Stimulated activated CD4-positive, alpha-beta T cell treated with anti-CD3 and anti-CD28 coated beads, Interleukin-2, amount 100 ng/mL, for 48 hours (primary cell): ENCODE measurements at places on chromosomes 7 and 10.

GRCh38 chr7:106405697-106406141 lies 120.9 kb upstream of the NAMPT start:
- no peak for DNase-seq

DNA sequence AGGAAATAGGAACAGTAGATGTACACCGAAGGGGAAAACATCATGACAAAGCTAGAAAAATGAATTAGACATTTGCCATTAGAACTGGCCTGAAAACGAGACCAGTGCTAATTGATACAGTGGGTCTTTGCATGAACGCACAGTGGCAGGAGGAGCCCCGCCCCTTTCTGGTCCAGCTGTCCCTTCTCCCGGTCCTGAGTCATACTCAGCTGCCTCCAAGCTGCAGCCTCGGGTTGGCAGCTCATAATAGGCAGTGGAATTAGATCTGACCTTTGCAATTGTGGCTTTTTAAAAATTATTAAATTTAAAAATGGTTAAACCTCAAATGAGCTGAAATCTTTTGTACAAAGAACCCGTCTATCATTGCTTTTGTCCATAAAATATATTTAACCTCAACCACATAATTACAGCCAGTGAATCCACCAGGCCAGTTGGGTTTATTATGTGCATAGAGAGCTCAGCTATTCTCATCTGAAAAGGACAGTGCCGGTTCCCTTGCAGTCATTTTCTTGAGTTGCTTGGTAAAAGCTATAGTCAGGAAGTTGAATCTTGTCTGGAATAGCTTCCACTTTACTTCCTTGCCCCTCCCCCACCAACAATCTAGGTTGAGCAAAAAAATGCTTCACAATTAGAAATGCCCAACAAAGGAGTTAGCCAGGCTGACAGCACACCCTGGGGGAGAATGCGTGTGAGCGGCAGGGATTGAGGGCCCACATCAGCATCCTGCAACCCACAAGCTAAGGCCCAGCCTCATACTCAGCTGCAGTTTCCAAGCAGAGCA lies 147.1 kb downstream of the BUB3 start:
- no peak for DNase-seq

DNA sequence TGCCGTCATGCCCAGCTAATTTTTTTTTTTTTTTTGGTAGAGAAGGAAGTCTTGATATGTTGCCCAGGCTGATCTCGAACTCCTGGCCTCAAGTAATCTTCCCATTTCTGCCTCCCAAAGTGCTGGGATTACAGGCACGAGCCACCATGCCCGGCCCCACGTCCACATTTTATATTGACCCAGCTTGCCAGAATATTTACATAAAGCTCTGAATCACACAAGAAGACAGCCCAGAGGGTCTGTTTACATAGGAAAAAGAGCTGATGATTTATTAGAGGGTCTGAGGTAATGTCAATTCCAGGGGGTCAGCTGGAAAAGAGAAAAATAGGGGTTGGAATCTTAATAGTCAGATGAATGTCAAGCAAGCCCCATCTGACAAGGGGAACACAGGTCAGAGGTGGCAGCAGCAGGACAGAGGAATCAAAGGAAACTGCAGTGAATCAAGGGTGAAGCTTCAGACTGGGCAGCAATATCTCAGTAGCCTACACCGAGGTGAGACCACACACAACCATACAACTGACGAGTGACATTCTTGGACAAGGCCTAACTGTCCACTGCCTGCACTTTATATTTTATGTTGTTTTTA lies 15.8 kb upstream of the SLF2 start:
- no peak for DNase-seq

DNA sequence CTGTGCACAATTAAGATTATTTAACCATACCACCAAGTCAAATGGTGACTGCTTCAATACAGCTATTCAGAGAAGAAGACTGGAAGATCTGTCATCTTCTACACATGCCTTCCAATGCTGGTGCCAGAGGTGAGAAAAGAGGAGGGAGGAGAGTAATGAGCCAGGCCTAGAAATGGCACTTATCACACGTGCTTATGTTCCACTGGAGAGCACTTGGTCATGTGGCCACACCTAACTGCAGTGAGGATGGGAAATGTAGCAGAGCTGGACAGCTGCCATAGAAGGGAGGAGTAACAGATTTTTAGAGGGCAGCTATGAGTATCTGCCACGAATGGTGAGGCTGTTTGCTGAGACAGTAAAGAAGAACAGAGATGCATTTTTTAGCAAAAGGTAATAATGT lies 77.1 kb downstream of the MPLKIP start:
- DNase-seq = no peak

DNA sequence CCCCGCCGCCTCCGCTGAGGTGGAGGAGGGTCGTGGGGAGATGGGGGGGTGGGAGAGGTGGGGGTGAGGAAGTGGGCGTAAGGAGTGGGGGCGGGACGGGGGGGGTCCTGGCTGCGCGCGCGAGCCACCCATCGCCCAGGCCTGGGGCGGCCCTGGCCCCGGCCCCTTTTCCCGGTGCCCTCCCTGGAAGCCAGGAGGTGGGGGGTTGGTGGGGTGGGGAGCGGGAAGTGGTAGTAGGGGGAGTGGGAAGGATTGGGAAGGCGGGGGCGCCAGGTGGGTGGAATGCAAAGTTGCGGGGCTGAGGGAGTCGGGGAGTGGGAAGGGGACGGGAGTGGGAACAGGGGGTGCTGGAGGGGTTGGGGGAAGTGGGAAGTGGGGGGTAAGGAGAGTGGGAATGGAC lies 319 bp upstream of the MMD2 start:
- DNase-seq = no peak

DNA sequence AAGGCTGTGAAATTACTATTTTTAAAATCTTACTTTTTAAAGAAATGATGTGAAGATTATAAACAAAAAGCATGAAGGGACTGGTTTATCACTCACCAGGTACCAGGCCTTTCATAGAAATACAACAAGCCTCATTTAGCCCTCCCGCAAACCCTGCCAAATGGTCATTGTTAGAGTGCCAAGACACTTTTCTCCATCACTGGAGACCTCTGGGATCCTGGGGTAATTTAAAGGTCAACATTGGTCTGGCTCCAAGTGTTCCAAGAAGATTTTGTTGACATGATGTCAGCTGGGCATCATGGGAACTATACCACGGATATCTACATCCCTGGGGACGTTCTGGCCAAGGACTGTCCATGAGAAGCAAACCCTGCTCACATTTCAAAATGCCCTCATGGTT lies 138.0 kb upstream of the FRMD4A start:
- no peak for DNase-seq

GRCh38 chr7:34074421-34074820 lies 169.1 kb downstream of the BMPER start:
- DNase-seq = no peak

GRCh38 chr10:131203456-131204357 lies 107.8 kb downstream of the TCERG1L start:
- no peak for DNase-seq

DNA sequence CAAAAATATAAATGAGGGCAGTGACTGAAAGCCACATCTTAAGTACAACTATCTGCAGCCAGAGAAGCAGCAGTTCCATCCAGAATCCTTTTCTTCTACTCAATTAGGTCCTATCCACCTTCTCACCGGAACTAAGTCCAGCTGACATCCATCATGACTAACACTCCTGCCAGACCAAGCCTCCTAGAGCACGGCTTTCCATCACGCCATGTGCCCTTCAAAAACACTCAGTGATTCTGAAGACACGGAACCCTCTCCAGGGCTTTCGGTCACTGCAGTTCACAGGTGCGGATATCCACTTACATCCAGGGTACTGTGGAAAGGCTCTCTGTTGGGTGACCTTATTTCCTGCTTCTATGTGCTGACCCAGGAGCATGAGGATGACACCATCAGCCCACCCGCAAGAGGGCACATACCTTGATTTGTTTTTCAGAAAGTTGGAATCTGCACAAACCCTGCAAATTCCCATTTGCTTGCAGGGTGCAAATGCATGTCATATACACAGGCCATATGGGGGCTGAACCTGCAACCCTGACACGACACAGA lies 64.3 kb downstream of the FAM171A1 start:
- no peak for DNase-seq

GRCh38 chr7:150329331-150330120 lies 6.2 kb upstream of the ACTR3C start:
- no peak for DNase-seq

GRCh38 chr7:34096198-34096651 lies 190.9 kb downstream of the BMPER start:
- no peak for DNase-seq

GRCh38 chr7:4416396-4417056 lies 265.6 kb upstream of the FOXK1 start:
- no peak for DNase-seq

DNA sequence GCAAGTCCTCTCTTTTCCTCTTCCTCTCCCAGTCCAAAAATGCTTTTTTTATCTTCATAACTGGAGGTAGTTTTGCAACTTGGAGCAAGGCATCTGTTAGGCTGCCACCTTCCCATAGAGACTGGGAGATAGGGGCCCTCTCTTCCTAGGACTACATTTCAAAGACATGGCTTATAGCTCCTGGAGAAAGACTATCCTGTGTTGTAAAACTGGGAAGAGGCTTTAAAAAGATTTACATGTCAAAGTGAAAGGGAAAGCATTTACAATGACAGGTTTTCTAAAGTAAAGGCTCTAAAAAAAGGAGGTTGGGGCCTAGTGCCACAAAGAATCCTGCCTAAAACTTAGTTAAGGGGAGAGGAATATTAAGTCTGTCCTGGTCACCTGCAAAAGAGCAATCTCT lies 82.2 kb upstream of the SEMA3E start:
- no peak for DNase-seq

DNA sequence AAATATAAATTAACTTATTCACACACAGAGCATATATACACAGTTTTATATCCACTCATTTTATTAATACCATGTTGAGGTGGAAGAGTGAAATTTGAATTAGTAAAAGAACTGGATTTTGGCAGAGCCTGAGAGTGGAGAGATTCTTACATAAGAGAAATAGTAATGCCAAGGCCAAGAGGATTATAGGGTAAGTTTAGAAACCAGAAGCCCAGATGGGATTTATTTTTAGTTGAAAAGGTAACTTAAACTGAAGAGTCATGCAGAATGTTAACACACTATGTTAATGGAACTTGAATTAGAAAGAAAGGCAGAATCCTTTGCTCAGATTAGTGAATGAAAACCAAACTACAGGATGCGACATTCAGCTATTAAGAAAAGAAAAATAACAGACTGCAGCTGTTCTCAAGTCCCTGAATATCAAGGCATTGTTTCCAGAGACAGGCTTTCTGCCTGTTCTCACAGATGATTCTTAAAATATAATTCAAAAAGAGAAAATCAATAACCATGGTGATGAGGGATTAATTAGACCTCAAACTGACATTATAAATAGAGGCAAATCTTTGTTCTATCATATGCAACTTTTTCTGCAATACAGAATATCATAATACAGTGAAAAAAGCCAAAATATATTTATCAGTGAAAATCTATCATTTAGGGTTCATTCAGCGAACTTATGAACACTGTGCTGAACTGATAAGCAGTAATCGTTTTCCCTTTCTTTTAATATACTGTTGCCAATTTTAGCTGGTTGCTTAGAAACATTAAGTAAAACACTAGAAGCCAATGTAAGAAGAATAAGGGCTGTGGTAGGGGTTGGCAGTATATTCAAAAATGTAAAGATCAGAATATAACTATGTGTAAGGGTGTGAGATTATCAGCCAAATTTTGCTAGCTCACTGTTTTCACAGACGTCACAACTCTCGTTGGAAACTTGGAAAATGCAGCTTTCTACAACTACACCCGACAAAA lies 34.4 kb downstream of the HECTD2 start:
- no peak for DNase-seq

- no peak for DNase-seq
Measured at GRCh38 chr7:3895341-3896116, 594.5 kb downstream of the SDK1 start.

DNA sequence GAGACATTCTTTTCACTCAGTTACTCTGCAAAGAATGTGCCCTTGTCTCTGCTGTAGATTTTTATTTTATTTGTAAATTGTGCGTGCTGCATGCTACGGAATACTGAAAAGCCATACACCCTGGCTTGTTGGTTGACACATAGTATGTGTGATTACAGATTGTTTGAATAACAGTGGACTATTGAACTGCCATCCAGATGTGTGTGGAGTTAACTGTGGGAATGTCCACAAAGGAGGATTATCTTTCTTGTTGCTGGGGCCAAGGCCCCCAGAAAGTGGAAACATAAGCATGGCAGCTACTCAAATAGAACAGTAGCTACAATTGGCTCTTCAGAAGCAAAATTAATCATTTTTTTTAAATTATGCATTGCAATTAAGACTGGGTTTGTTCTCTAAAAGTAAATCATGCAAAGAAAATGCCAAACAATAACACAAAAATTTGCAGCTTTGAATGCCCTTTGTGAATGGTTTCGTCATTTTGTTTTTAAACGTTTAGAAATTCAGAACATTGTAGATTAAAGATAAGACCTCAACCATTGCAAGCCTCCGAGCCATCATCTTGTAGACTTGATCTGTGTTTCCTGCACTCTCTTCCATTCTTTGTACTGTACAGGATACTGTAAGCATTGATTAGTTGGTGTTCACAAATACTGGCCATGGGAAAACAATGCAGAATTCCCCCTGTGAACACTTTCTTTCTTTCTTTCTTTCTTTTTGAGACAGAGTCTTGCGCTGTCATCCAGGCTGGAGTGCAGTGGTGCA lies 210.3 kb upstream of the TCF7L2 start:
- DNase-seq = no peak

- no peak for DNase-seq
Measured at GRCh38 chr10:107971973-107972372, 807.5 kb upstream of the SORCS1 start.

- no peak for DNase-seq
Measured at GRCh38 chr10:63267414-63268148, 134.5 kb downstream of the NRBF2 start.

DNA sequence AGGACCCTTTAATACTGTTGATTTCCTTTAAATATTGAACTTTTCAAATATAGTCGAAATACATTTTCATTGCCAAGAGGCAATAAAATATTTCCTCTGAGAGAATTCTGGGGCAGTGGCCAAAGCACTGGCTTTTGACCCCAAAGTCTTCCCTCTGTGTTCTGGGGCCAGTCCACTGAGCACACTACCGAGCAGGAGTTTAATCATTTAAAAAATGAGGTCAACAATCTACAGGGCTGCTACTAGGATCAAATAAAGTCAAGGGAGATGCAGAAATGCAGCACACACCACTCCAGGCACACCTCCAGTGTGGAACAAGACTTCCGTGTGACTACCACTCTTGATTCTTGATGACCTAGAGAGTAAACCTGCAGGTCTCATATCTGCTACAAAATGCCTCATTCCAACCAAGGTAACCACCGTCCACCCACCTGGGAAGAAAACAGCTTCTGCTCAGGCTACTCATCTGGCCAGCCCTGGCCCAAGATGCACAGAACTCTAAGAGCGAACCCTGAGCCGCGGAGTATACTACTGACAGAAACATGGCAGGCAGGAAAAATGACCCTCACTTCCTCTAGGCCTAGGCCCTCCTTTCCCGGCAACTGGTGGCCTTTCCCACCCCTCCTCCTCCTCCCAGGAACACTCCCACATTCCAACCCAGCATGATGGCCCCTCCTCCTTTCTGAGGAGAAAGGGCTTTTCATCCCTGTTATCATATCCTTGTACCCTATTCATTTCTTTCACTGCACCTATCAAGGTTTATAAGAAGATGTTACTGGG lies 97.7 kb downstream of the ALOX5 start:
- no peak for DNase-seq
